COR-L47 (cell line): ENCODE measurements at places on chromosomes 2 and 18.
A peak's percentile ranks its signal among the peaks of the same experiment; 100 is the strongest.

GRCh38 chr18:62070302-62070701 is 116.6 kb downstream of the PIGN start:
- no peak for DNase-seq

GRCh38 chr2:42045352-42045751 is 2.5 kb upstream of the PKDCC start:
- DNase-seq, result no peak

GRCh38 chr2:191831410-191831994 is 15.4 kb downstream of the CAVIN2 start:
- peak; percentile 15 for DNase-seq

- DNase-seq, result no peak
Measured at GRCh38 chr2:85134255-85134895, 1.2 kb downstream of the TCF7L1 start.

DNA sequence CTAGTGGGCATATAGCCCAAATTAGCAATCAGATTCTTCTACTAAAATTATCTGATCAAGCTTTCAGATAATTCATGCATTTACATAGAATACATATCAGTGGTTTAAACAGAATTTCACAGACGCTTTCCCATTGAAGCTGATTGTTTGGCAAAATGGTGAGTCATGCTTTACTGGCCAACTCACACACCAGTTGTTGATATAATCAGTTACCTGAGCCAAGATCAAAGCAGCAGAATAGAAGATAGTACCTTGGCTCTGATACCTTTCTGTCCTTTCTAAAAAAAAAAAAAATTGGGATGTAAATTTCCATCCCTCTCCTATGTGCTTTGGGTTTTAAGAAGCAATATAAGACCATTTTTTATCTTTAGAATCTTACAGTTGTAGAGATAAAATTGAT is 178.0 kb downstream of the MCFD2 start:
- DNase-seq, result peak; percentile 31

GRCh38 chr18:3998698-3999333 is 456.3 kb downstream of the DLGAP1 start:
- DNase-seq, result peak; percentile 41

GRCh38 chr2:160087854-160088745 is 25.7 kb upstream of the PLA2R1 start:
- no peak for DNase-seq

DNA sequence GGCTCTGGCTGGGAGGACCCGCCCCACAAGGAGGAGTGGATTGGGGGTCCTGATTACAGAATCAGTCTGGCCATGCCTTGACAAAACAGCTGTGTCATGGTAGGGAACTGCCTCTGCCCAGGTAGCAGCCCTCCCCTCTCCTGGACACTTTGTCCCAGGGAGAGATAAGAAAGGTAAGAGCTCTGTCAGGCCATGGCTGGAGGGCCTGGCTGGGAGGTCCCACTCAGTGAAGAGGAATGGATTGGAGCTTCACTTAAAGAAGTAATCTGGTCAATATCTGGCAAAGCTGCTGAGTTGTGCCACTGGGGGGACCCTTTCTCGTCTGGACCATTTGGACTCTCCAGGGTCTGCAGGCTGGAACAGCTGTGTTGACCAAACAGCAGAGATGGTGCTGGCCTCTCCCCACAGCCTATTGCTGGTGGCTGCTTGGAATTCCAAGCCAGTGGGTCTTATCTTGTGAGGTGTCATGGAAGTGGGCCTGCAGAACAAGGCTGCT is 75.4 kb downstream of the EPC2 start:
- DNase-seq, result no peak

DNA sequence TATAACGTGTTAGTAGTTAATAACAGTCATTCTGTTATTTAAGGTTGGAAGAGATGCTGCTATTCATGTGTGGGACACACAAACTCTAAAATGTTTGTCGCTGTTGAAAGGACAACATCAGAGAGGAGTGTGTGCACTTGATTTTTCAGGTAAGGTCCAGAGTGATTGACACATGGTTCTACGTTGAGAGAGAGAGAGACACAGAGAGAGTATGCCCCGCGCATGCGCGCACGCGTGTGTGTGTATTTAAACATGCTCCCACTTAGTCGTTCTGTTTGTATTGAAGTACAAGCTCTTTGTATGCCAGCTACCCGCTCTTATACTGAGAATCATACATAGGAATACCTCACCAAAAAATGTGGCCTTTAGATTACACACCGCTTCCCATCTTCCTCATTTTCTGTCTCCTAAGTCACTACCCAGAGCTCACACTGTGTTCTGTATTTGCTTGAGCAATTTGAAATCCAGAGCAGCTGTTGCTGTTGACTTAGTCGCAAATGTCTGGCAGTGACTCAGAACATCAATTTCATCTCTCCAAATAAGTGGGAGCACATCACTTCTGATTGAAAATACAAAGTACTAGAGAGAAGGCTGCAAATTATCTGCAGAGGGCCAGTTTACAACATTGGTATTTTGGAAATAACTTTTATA is 148.1 kb downstream of the EML6 start:
- DNase-seq, result peak; percentile 93

DNA sequence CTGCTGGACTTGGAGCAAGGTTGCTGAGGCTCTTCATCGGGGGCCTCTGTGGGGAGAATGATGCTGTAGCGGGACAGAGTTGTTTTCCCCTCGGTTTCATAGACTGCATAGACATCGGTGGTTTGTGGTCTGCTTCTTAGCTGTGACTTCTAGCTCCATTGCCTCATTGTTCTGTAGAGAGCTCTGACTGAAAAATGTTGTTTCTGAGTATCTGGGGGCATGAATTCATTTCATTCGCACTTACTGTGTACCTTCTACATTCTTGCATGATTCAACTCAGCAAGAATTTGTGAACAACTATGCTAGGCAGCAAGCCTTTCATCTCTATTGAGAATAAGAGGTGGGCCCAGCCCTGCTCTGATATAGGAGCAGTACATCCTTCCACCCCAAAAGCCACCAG is 406.8 kb downstream of the NBAS start:
- no peak for DNase-seq

DNA sequence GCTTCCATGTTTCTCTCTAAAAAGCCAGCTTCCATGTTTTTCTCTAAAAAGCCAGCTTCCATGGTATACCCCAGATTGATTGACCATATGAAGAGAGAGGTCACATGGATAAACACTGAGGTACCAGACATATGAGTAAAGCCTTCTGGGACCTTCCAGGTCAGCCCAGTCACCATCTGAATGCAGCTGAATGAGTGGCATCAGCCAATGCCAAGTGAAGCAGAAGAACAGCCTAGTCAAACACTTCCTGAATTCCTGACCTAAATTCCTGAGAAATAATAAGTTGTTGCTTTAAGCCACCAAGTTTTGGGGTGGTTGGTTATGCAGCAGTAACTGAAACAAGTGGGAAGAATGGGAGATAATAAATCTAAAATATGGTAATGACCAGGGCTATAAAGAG is 5.7 kb upstream of the ALS2 start:
- no peak for DNase-seq

GRCh38 chr2:60423505-60423904 is 129.9 kb downstream of the BCL11A start:
- DNase-seq, result no peak

DNA sequence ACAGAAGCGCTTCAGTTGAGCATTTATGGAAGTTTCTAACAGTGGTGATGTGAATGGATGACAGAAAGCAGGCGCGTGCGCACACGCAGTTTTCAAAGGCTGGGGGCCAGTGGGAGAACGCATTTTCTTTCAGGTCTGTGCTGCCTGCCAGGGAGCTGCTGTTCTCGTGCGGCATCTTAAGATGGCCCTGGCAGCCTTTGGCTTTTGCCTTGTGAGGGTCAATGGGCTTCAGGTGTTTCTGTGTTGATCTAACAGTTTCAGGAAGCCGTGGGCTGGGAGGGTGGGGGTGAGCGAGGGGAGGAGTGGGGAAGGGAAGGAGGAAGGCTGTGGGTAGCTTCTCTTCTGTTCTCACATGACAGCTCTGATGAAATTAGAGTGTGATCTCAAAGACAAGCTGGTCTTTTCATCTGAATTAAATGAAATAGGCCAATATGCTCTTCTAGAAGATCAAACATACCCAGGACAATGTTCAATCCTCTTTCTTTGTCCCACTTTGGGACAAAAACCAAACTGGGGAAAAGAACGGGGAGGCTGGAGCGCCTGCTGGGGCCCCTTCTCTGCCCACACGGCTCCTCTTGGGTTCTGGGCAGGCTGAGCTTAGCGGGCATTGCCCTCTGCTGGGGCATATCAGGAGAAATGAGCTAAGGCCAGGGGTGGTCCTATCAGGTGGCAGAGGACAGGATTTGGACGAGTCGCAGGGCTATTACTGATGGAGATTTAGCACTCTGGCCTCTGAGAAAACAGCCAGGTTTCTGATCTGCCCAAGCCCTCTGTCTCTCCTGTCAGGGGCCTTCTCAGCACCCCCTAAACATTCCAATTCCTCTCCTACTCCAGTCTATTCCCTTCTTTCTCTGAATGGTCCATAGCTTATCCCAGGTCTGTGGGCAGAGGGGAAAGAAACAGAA is 126.2 kb upstream of the LGALSL start:
- DNase-seq, result peak; percentile 14

GRCh38 chr2:71496156-71496770 is 42.9 kb downstream of the DYSF start:
- no peak for DNase-seq

DNA sequence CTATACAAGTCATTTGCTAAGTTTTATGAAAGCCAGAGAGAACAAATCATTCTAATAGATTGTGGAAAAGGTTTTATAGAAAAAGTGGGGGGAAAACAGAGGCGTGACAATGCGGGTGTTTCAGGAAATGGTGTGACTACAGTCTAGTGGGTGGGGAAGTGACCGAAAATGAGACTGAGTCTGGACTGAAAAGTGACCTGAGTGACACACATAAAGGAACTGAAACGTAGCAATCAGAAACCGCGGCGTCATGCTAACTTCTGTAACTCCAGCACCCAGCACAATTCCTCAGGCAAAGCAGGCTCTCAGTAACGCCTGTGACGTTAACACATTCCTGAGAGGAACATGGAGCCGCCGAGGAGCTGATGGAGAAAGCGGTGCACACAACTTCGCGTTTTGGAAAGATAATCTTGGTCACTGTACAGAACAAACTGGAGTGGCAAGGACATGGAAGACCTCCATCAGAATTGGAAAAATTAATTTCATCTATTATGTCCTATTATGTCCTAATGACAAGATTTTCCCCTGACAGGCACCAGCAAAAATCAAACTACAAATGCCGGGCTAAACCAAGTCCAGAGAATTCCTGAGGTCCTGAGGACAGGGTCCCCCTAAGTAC is 1.4 kb upstream of the CD226 start:
- DNase-seq, result no peak

- no peak for DNase-seq
Measured at GRCh38 chr18:59479776-59480175, 120.7 kb upstream of the LMAN1 start.

DNA sequence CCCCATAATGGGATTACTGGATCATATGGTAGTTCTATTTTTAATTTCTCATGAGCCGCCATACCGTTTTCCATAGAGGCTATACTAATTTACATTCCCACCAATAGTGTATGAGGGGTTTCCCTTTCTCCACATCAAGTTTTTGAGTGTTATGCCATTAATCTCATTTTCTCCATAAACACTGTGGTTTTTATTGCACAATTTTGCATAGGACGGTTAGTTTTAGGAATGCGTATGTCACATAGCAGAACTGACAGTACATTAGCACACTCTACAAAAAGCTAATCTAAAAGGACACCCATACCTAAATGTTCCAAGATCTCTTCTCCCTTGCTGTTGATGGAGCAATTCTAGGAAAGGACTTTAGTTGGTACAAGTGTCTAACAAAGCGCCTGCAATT is 32.5 kb downstream of the DARS1 start:
- DNase-seq, result no peak

DNA sequence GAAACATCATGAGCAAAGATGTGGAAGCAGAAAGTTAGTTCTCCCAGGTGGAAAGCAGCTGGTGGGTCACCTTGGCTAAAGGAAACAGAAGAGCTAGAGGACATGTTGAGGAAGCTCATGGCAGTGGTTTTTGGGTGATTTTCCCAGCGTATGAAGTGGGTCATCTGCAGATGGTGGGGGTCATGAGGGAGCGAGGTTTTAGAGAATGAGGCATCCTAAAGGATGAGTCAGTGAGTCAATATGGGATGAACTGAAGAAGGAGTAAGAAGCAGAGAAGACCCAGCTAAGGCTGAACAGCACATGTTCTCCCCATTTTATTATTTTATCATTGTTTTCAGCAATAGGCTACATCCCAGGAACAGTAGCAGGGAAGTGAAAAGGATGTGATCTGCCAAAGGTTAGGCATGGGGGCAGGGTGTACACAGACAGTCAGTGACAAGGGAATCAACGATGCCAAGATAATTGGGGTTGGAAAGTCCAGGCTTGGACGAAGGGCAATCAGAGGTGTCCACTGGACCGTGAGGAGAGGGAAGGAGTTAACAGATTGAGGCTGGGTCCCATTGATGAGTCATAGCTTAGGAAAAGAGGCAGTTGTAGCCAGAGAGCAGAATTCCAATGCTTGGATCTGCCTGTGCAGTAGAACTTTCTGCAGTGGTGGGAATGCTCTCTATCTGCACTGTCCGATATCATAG is 289.3 kb upstream of the RAB12 start:
- no peak for DNase-seq

GRCh38 chr2:106582148-106583143 is 95.3 kb downstream of the CD8B2 start:
- DNase-seq, result peak; percentile 78

DNA sequence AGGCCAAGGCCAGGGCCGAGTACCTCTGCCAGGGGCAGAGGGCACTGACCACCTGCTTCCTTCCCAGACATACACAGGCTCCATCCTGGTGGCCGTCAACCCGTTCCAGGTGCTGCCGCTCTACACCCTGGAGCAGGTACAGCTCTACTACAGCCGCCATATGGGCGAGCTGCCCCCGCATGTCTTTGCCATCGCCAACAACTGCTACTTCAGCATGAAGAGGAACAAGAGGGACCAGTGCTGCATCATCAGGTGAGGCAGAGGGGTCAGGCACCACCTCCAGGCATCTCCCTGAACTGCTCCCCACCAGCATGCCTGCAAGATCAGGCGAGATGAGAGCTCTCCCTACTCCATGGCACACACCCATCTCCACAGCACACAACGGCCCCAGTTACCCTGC is 31.1 kb downstream of the MYO7B start:
- no peak for DNase-seq

- DNase-seq, result no peak
Measured at GRCh38 chr2:37436323-37436722, 91.9 kb downstream of the QPCT start.

DNA sequence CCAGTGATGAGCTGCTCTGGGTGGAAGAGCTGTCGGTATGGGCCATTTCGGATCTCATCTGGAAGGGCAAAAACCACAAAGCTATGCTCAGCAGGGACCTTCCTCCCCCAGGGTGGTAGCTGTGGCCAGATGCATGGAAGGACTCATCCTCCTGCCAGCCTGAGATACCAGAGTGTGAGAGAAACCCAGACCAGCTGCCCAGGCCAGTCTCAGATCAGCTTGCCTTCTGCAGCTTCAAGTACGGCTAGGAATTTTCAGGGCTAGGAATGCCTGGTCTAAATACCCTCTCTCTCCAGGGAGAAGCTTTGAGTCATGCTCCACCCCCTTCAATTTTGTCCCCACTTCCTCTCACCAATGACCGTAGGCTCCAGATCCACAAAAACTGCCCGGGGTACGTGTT is 1.4 kb upstream of the TUBA4B start:
- no peak for DNase-seq
